WTC11 (cell line): ENCODE measurements at places on chromosomes 5 and 9.

- DNase-seq: no peak
Observed at GRCh38 chr5:116301110-116301509, 216.3 kb downstream of the COMMD10 start.

- peak; percentile 96 for DNase-seq
Observed at GRCh38 chr9:129802833-129803675, at the start of gene TOR1B. Gene TOR1B, plus strand, starts transcription at chr9:129803184. Its CDS starts 29 bp downstream, at chr9:129803213.

GRCh38 chr9:14415947-14416346, 102.0 kb upstream of the NFIB start:
- no peak for DNase-seq

GRCh38 chr9:8845808-8846207, 1046.2 kb upstream of the DMAC1 start:
- DNase-seq: no peak

- DNase-seq: no peak
Observed at GRCh38 chr5:64331597-64332277, 166.1 kb downstream of the RNF180 start.

- no peak for DNase-seq
Observed at GRCh38 chr9:127221695-127222094, 42.9 kb upstream of the GARNL3 start.

DNA sequence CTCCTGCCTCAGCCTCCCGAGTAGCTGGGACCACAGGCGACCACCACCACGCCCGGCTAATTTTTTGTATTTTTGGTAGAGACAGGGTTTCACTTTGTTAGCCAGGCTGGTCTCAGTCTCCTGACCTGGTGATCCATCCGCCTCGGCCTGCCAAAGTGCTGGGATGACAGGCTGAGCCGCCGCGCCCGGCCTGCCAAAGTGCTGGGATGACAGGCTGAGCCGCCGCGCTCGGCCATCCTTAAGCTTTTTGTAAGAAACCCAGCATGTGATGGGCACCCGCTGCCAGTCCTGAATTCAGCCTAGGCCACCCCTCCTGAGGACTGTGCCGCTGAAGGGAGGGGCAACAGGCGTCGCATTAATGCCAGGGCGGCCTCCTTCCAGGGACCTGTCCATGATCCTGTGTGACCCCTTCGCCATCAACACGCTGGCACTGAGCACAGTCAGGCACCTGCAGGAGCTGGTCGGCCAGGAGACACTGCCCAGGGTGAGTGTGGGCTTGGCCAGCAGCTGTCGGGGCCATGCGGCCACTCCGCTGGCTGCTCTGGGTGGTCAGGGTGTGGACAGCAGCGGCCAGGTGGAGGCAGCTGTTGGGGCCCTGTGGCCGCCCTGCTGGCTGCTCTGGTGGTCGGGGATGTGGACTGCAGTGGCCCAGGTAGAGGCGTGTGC, 10.5 kb downstream of the NELFB start:
- DNase-seq: no peak

DNA sequence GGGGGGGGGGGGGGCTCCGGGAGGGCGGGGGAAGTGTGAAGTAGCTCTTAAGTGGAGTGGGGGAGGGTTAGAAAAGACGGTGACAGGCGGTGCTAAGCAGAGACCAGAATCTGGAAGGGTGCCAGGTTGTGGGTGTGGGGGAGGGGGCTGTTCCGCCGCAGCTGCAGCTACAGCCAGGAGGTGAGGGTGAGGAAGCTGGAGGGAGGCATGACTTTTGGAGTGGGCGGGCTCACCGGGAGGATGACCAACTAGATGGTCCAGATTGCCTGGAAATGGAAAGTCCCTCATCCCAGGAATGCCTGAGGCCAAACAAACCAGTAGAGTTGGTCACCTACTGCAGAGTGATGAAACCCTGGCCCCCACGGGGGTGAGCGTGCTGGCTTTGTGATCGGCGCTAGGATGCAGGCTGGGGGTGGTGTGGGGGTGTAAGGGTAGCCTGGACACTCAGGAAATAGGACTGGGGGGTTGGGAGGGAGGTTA, 158.1 kb upstream of the SHB start:
- peak; percentile 68 for DNase-seq

DNA sequence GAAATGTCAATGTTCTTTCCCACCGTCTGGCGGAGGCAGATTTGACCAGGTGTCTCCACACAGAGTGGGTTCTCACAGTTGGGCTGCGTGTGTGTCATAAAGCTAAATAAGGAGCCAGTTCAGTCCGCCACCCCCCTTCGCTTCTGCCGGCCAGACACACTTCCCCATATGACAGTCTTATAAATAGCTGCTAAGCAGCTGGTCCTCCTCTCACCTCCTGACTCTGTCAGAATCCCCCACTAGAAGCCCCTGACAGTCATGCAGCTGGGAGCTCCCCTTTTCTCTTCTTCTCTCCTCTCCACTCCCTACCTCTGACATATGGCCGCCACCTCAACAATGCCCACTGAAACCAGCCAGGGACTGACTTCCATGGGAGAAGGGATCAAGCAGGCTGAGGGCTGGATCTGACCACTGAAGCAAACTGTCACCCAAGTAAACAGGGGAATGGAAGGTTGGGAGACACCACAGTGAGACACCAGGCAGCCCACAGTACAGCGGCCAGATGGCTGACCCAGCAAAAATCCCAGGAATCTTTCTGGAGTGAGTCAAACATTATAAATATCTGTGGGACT, 141.9 kb upstream of the EFNA5 start:
- no peak for DNase-seq
